ENCODE measurements at places on chromosomes 3 and 15.

- DNase-seq = no peak
Observed at GRCh38 chr3:127660621-127661251, 12.0 kb upstream of the ABTB1 start.

DNA sequence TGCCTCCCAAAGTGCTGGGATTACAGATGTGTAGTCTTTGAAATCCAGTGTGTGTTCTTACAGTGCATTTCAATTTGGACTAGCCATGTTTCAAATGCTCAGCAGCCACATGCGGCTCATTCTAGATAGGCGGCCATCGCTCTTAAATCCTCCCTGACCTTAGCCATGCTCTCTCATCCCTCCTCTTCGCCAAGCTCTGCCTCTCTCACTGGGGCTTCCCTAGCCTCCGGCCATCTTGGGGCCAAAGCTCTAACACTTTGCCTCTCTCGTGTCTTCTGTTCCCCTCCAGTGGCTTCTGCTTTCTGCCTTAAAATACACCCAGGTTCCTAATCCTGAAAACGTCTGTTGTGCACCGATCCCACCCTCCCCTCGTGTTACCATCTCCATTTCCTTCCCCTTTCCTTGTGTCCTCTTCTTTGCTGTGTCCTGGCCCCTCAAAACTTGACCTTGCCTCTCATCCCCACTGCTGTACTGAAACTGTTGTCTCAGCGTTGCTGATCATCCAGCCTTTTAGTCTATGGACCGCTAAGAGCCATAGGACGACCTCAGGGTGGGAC lies 1.4 kb upstream of the GHRL start:
- no peak for DNase-seq

DNA sequence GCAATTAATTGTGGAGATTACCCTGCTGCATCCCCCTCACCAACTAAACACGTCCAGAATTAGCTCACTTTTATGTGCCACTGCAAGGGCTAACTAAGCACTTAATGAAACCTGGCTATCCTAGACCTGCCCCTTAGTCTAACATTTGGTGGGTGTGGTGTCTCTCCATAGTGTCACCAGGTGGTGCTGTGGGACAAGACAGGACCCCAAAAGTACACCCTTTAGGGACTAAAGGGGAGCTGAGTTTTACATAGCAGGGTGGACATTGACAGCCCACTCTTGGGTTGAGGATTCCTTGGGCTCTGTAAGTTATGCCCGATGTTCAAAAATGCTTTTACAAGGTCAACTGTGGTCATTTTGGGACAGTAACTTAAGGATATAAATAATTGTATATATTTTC lies 5.7 kb downstream of the DUT start:
- no peak for DNase-seq

GRCh38 chr15:35102186-35102585 lies 17.1 kb upstream of the NANOGP8 start:
- DNase-seq = no peak

GRCh38 chr15:93065641-93066045 lies 23.4 kb downstream of the RGMA start:
- no peak for DNase-seq

- no peak for DNase-seq
Observed at GRCh38 chr3:39541917-39542329, 74.4 kb downstream of the MOBP start.

GRCh38 chr3:60384341-60384740 lies 866.9 kb downstream of the FHIT start:
- no peak for DNase-seq

DNA sequence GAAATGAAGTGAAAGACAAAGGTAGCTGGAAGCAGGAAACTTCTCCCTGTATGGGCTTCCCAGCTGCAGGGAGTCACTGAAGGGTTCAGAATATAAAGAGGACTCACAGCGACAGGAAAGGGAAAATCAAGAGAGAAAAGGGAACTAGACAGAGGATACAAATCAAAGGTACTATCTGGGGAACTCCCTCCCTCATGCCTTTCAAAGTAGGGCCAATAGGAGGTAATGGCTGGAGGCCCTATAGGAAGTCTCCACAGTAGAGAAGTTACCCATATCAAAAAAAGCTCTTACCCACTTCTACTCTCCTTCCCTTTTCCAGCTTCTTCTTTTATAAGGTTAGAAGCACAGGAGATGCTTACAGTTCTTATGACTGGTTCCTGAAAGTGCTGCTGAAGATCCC lies 43.5 kb downstream of the FMN1 start:
- no peak for DNase-seq

DNA sequence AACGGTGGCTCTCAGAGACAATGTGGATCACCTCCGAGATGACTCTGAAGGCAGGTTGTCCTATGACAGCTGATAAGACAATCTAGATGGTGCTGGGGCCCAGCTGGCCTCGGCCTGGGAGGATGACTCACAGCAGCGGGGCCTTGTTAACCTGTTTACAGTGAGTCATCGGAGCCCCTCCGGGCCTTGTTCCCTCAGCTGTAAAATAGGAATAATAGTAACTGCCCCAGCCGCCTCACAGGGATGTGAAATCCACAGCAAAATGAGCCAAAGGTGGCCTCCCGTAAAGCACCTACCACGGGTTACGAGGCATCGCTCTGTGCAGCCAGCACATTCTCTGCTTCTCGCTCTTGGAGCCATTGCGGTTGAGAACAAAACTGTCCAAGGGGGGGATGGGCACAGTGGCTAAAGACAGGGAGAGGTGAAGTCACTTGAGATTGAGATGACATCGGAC lies 88.6 kb upstream of the RASGRF1 start:
- DNase-seq = no peak

- DNase-seq = no peak
Observed at GRCh38 chr15:45884755-45885445, 250.1 kb downstream of the SQOR start.

- DNase-seq = no peak
Observed at GRCh38 chr3:127174284-127174683, 18.6 kb upstream of the PRR23E start.

GRCh38 chr3:7953449-7954014 lies 548.1 kb upstream of the LMCD1 start:
- no peak for DNase-seq

DNA sequence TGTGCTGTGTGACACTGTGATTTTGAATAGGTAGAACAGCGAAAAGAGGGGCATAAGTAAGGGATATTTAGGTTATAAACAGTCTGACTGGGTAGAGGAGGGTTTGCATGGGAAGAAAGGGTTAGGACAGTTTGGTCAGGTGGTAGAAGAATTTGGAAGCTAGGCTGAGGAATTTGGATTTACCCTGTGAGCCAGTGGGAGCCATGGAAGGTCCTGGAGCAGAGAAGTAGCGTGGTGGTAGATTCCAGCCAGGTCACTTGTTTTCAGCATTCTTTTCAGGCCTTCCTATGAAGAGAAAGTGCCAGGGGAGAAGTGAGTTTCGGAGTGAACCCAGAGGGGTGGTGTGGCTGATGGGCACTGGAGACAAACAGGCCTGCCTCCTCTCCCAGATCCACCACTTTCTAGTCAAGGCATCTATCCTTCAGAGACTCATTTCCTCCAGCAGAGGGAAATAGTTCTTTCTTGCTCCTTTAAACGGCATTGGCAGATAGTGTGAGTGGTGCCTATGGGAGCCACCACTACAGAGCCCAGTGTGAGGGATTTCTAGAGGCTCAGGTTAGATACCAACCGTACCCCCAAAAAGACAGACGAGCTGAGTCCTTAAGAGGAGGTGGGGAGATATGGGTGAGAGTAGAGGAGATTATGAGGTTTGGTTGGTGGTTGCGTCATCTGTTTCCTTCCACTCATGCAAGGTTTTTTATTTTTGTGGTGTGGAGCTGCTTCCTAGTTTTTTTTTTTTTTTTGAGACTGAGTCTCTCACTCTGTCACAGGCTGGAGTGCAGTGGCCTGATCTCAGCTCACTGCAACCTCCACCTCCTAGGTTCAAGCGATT lies 21.2 kb downstream of the PXK start:
- DNase-seq = no peak

- DNase-seq = no peak
Observed at GRCh38 chr3:194587438-194587931, 45.7 kb downstream of the TMEM44 start.

DNA sequence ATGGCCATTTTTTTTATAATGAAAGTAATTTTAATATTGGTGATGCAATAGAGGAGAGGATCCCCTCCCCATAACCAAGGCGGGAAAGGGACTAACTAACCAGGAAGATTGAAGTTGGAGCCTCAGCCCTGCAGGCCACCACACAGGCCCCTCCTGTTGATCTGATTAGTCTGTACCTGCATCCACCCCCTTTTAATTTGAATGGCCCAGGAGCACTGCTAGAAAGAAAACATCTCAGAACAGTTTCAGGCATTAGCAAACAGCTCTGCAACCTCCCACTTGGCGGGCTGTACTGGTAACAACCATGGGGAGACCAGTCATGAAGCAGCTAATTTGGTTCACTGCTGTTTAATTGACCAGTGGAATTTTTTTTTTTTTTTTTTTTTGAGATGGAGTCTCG lies 10.3 kb downstream of the CAV3 start:
- no peak for DNase-seq

GRCh38 chr3:172291650-172292049 lies 156.6 kb downstream of the GHSR start:
- DNase-seq = no peak

DNA sequence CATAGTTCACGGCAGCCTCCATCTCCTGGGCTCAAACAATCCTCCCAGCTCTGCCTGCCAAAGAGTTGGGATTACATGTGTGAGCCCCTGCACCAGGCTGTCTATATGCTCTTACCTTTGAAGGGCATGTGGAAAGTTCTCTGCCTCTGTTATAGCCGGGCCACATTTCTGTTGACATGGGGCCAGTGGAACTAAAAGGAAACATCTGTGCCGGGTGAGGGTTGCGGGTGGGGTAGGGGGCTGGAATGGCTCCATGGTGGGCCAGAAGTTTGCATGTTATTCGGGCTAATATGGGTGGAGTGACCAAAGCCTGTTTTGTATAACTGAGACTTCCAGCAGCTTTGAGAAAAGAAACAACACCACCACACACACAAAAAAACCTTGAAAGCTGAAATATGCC lies 8.3 kb upstream of the CLEC3B start:
- DNase-seq = no peak

GRCh38 chr3:48267782-48268181 lies 26.9 kb downstream of the ZNF589 start:
- DNase-seq = no peak

DNA sequence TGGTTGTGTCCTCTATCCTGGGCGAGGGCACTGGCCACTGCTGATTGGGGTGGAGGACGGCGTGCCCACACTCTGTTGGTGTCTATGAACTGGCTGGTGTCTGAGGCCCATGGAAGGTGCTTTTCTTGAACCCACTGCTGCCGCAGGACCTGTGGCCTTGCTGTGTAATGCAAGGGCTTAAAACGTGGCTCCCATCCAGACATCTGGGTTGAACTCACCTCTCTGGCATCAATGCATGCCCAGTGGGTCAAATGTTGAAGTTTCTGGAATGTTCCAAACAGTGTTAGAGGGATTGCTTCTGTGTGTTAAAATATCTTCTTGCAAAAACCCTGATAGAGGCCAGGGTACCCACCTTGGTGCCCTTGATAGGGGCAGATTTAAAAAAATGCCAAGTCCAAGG lies 42.6 kb downstream of the FAM3D start:
- DNase-seq = no peak

DNA sequence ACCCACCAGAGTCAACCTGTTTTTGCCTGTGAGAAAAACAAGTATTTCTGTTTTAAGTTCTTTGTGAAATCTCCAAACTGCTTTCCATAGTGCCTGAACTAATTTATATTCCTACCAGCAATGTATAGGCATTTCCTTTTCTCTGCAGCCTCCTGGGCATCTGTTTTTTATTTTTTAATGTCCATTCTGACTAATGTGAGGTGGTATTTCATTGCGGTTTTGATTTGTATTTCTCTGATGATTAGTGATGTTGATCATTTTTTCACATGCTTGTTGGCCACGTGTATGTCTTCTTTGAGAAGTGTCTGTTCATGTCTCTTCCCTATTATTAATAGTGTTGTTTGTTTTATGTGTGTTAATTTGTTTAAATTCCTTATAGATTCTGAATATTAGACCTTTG lies 820.5 kb downstream of the MCTP2 start:
- no peak for DNase-seq

GRCh38 chr3:66438046-66438445 lies 62.8 kb downstream of the LRIG1 start:
- DNase-seq = no peak

DNA sequence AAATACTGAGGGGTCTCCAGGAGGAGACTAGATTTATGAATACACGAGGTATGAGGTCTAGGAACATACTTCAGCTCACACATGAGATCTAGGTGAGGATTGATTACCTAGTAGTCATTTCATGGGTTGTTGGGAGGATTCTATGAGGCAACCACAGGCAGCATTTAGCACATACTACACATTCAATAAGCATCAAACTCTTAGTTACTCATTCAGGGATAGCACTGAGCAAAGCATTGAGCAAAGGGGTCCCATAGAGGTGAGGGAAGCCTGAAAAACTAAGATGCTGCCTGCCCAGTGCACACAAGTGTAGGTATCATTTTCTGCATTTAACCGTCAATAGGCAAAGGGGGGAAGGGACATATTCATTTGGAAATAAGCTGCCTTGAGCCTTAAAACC lies 4.5 kb downstream of the CCR5 start:
- no peak for DNase-seq

DNA sequence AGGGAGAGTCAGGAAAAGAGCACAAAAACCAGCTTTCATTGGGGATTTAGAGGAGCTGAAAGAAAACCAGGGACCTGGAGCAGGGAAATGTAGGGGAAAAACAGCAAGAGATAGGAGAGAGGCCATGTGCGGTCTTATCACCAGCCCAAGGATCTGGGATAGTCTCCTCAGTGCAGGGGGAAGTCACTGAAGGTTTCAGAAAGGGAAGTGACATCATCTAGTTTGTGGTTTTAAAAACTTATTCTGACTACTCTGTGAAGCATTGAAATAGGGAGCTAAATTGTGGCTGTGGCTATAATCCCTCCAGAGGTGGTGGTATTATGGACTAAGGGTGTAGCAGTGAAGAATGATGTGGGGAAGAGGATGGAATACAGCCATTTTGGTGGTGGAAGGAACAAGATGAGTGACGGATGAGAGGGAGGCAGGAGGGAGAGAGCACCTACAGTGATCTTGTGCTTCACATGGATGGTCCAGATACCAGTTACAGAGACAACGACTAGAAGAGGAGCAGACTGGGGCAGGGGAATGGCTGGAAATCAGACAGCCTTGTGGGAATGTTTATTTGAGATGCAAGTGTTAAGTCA lies 72.7 kb downstream of the HMG20A start:
- no peak for DNase-seq

GRCh38 chr3:87269723-87270122 lies 6.7 kb downstream of the POU1F1 start:
- DNase-seq = no peak

All from stimulated activated CD8-positive, alpha-beta memory T cell treated with anti-CD3 and anti-CD28 coated beads, Interleukin-4, amount 100 ng/mL, for 4 hours (primary cell).